ENCODE measurements at places on chromosomes 16 and 17. TPM values are rescaled to one million over a fixed set of nuclear protein-coding genes. Genes with fewer than 3 reads are reported as not detected.

Gene CCL14
- total RNA-seq, result not detected

Gene TK2
- total RNA-seq, result 3.4 TPM

- DNase-seq, result no peak
Measured at GRCh38 chr16:28913946-28914724, 10.9 kb downstream of the RABEP2 start.

DNA sequence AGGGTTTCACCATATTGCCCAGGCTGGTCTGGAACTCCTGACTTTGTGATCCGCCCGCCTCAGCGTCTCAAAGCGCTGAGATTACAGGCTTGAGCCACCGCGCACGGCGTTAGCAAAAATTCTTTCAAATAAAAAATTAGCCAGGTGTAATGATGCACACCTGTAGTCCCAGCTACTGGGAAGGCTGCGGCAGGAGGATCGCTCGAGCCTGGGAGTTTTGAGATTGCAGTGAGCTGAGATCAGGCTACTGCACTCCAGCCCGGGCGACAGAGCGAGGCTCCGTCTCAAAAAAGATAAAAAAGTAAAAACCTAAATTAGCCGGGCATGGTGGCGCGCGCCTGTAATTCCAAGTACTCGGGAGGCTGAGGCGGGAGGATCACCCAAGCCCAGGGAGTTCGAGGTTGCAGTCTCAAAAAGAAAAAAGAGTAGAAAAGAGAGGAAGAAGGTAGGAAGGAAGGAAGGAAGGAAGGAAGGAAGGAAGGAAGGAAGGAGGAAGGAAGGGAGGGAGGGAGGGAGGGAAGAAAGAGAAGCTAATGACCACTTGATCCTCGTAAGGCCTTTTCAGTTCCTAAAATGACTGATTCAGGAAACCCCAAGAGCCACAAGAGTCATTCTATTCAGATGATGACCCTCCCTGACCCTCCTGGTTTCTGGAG lies 59.2 kb downstream of the SRL start:
- DNase-seq, result no peak

DNA sequence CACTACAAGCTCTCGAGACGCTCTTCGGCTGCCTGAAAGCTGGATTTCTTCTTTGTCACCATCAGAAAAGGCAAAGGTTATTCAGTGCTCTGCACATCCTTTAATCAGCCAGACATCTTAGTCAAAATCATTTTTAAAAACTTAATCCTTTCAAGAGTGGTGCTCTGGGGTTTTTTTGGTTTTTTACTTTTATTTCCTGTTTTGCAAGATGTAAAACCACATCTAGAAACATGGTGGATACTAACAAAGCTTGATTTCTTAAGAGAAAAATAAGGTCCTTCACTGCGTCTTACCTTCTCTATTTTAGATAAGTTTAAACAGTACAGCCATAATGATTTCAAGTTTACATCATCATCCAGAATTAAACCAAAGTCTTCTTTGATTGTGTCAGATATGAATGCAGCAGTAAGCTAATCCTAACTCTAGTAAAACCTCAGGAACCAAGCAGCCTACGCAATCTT lies 6.3 kb downstream of the ANKRD11 start:
- DNase-seq, result no peak

- no peak for DNase-seq
Measured at GRCh38 chr16:89584768-89585549, 9.4 kb downstream of the CPNE7 start.

GRCh38 chr16:71407731-71408130 lies 34.1 kb downstream of the TLE7 start:
- DNase-seq, result no peak

DNA sequence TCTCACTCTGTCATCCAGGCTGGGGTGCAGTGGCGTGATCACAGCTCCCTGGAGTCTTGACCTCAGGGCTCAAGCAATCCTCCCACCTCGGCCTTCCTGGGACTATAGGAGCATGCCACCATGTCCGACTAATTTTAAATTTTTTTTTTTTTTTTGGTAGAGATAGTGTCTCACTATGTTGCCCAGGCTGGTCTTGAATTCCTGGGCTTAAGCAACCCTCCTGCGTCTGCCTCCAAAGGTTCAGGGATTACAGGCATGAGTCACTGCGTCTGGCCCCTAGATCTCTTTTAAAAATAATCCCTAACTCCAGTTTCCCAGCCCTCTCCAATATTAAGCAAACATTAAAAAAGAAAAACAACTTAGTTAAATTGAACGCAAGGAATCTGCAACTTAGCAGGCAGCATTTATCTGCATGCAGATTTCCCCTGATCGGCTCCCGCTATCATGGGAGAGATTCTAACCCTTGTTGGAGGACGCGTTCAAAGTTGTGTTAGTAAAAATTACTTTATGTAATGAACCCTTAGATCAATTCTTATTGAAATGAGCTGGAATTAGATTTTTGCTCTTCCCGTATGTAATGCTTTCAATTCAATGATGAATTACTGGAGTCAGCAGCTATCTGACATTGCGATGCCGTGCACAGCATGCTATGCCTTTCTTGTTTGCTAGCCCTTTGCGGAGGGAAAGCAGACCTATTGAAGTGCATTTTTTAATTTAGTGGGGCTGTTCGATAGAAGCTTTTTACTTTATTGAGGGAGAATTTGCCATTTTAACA lies 171.7 kb downstream of the HAPSTR1 start:
- DNase-seq, result no peak

DNA sequence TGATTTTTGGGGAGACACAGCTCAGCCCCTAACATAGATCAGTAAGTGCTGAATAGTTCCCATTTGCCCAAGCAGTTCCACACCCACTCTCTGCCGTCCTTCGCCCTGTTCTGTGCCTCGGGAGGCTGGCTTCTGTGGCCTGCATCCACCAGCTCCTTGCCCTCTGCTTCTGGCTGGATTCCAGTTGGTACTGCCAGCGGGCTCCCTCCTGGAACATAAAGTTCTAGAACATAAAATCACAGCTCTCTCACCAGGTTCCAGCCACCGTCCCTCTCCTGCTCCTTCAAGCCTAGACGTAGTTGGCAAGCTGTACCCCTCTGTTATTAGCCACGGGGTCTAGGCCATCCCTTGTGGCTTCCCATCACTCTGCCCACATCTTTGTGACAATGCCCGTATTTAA lies 3.9 kb upstream of the MRPS23 start:
- no peak for DNase-seq

GRCh38 chr16:22123146-22123545 lies 30.8 kb downstream of the VWA3A start:
- no peak for DNase-seq

DNA sequence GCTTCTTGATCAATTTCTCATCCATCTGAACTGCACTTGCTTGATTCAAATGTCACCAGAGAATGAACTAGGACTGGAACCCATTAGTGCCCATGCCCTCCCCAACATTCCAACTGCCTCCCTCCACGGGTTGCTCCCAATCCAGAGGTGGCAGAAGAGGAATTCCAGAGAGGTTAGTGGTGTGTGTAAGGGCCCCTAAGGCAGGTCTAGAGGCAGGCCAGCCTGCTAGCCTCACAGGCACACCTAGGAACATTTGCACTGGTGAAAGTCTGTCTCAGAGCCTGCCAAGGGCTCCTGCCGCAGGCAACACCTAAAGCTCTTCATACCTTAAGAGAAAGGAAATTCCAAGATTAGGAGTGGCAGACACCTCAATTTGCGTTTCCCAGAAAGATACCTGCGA lies 21.2 kb upstream of the CMTM4 start:
- DNase-seq, result no peak

DNA sequence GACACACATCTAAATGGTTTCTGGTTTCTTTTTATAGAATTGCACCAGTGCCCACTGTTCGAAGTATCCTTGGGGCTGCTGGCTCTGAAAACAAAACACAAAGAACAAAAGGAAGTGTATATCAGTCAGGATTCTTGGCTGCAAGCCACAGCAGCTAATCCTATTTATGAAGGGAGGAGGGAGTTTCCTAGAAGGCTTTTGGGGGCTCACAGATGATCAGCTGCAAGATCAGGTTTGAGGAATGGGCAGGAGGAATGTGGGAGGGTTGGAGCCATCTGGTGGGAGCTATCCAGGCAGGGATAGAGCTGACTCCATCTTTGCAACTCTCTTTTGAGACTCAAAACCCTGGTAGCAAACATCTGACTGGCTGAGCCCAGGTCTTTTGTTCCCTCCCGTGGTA lies 118.3 kb upstream of the EEF2KMT start:
- DNase-seq, result no peak

DNA sequence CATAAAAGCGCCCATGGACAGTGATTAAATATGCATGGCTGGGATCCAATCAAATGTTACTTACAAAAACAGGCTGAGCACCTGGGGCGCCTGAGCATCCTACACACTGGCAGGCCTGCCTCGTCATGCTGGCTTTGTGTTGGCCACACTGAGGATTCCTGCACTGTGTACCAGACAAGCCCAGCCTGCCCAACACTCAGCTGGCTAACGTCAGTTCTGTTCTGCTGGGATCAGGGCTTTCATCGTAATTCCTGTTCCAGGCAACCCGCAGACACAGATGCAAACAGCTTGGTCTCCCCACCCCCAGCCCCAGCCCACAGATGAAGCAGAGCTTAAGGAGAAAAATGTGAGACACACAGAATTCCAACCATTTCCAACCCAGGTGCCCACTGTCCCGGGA lies 30.7 kb downstream of the PIMREG start:
- no peak for DNase-seq

- DNase-seq, result no peak
Measured at GRCh38 chr17:36553459-36553858, 8.7 kb downstream of the GGNBP2 start.

DNA sequence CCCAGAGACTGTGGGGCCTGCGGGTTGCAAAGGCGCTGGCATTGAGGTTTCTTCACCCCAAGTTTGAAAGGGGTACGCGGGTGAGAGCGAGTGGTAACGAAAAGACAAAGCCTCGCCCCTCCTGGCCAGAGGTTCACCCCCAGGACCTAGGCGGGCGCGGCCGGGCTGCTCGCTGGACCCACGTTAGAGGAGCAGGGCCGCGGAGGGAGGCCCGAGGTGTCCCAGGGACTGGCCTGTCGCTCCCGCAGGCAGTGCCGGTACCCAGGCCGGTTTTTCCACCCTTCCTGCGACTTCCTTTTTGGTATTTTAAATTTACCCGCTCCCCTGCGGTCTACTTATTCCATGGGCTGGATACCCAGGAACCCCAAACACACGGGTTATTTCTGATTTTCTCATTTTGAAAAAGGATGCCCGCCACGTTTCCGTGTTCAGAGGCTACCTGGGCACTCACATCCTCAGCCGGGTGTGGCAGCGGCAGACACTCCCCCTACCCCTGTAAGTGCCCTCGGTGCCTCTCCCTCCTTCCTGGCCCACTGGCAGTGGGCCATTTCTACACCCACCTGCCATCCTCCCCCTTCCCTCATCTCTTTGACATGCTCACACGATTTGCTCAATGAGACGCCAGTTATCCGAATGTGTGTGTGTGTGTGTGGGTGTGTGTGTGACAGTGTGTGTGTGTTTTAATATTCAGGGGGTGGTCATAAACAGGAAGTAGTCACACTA lies 1.6 kb upstream of the FOXL1 start:
- no peak for DNase-seq

DNA sequence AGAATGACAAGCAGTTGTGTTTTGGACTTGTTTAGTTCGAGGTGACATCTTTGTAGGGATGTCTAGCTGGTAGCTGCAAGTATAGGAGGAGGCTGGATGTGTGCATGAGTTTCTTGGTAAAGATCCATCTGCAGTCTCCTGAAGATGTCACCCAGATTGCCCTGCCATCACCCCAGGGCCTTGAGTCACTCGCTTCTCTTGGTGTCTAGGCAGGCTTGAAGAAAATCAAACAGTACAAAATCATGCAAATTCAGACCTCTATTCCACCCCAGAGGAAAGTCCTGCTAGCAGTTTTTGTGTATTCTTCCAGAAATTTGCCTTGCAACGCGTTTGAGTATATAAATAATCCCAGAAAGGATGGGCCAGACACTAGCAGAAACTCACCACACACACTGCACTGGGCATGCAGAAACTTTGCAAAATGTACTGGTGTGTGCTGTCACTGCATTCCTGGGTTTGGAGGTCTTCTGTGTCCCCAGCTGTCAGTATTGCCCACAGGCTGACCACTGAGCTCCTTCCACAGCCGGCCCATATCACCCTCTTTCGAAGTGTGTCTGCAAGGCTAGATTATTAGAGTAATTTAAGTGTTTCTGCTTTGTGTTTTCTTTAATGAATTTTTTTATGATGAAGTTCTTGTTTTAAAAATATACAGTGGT lies 51.5 kb downstream of the TENT4B start:
- DNase-seq, result no peak

DNA sequence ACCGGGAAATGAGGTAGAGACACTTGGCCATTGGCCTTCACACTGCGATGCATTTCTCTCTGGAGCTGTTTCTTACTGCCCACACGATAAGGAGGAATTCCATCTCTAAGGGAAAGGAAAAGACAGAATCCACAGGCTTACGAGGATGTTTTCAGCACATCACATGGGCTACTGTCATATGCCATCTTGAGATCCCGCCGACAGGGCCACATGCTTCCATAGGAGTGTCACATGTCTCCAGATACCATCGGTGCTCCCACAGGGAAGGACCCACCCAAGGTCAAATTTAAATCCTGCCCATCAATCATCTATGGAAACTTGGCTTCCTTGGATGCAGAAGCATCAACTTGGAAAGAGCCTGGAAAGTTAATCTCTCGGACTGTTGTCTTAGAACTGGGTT lies 20.0 kb downstream of the AXIN2 start:
- DNase-seq, result no peak

DNA sequence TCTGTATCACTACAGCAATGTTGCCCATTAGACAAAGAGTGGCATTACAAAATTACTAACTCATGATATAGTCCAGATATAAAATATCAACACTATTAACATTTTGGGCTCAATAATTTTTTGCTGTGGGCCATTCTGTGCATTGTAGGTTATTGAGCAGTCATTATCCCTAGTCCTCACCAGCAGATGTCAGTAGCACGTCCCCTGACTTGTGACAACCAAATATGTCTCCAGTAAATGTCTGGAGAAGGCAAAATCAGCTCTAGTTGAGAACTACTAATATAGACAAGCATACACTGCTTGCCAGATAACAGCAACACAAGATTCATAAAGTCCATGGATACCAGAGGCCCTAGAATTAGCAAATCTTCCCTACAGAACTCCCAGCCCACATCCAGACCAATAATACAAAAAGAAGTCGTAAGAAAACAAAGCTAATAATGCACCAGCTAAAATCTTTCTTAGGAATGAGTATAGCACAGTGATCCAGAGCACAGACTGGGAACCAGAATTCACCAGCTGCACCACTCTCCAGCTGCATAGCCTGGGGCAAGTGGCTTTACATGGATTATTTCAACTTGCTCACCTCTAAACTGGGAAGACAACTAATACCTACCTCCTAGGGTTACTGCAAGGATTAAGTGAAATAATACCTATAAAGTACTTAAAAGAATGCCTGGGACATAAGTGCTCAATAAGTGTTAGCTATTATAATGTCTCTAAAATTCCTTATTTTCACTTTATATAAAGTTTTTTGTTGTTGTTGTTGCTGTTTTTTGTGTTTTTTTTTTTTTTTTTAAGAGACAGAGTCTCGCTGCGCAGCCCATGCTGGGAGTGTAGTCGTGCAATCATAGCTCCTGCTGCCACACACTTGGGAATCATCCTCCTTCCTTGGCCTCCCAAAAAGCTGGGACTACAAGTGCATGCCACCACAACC lies 23.7 kb downstream of the HELZ start:
- no peak for DNase-seq

All from GM12878 (cell line).